Stimulated activated CD8-positive, alpha-beta memory T cell treated with anti-CD3 and anti-CD28 coated beads, Interleukin-12 subunit alpha, Interleukin-12 subunit beta, amount 100 ng/mL, for 4 hours (primary cell): ENCODE measurements at places on chromosomes 4 and X.

GRCh38 chr4:2551118-2551517 lies 14.7 kb downstream of the FAM193A start:
- no peak for DNase-seq

- no peak for DNase-seq
Measured at GRCh38 chrX:110421500-110422455, 63.1 kb downstream of the RTL9 start.

- DNase-seq, result no peak
Measured at GRCh38 chr4:184306949-184307348, 89.3 kb upstream of the ENPP6 start.

- no peak for DNase-seq
Measured at GRCh38 chrX:118062817-118063615, 53.6 kb downstream of the KLHL13 start.

- DNase-seq, result no peak
Measured at GRCh38 chrX:69097451-69098236, 67.6 kb downstream of the PJA1 start.

DNA sequence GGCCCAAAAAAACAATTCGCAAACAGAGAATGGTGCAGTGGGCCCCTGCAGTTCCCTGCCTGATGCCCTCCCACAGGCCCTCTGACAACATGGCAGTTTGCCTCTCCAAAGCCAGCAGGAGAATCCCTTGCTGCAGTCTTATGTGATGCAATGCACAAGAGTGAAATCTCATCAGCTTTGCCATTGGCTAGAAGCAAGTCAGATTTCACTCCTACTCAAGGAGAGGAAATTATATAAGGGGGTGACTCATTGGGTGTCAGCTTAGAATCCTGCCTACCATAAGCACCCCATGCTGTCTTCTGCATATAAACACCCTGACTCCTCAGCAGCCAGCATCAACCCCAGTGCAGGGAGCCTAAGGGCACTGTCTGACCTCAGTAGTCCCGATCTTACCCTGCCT lies 157.3 kb upstream of the LDB2 start:
- no peak for DNase-seq

DNA sequence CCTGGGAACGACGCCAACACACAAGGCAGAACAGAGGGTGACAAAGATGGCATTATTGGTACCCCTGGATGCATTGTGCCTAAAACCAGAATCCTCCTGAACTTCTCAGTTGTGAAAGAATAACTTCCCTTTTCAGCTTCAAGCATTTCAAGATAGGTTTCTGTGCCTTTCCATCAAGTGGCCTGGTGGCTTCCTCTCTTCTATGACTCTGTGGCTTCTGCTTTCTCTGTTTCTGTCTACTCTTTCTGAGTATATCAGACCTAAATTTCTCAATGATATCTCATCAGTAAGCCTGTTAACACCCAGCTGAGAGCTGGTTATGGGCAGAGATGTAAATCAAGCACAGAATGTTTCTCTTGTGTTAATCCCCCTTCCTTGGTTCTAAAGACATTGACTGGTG lies 21.4 kb upstream of the FAM9B start:
- DNase-seq, result no peak

DNA sequence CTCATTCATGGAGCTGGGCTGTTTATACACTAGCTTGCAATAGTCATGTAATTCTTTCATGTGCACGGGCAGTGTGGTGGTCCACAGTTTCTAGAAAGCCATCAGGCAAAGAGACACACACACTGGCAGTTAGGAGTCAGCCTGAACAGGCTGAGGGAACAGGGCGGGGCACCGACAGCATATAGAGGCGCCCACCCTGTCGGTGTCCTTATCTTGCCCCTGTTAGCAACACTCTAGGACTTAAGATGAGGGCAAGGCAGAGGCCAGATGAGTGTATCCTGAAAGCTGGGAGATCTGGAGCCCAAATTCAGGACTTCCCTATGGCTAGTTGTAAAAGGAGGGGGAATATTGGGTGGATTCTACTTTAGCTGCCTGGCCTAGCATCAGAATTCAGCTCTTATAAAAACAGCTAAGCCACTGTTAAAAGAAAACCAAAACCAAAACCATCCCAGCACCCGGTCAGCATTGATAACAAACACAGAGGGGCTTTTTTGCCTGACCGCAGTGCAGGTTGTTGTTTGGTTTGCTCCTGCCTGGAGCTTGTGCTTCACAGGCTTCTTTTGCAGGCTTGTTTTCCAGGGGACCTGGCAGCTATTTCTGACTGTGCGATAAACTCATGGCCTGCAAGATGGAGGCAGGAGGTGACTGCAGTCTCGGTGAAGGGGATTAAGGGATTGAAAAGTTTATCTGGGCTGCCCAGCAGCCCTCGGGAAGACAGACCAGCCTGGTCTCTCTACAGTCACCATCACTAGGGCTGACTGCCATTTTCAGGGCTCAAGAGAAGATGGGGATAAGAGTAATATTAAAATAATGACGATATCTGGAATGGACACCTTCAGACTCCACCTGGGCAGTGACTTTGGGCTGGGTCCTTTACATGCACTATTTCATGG lies 638.9 kb downstream of the MID1IP1 start:
- no peak for DNase-seq

GRCh38 chr4:83993774-83994173 lies 457.9 kb downstream of the GPAT3 start:
- no peak for DNase-seq

GRCh38 chr4:104022831-104023230 lies 303.0 kb upstream of the TACR3 start:
- no peak for DNase-seq

GRCh38 chr4:81629366-81629765 lies 157.7 kb upstream of the RASGEF1B start:
- DNase-seq, result no peak

DNA sequence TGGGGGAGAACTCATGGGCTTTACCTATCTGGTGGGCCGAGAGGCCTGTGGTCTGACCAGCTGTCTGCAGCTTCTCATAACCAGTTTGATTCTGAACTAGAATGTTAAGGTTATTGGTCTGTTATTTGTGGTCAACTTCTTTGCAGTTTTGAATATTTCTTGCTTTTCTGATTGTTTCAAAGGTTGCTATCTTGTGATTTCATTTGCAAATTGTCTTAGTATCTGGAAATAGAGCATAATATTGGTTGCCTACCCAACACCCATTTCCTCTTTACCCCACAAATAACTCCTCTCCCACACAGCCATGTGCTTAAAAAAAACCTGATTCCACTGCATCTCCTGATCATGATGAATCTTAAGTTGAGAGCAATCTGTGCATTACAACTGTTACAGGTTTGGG lies 39.1 kb upstream of the BMP2K start:
- DNase-seq, result no peak
